Stimulated activated CD4-positive, alpha-beta T cell treated with anti-CD3 and anti-CD28 coated beads, Interleukin-1b, Interleukin-23, amount 100 ng/mL, for 4 hours (primary cell): ENCODE measurements at places on chromosomes 5 and 9.
A peak's percentile ranks its signal among the peaks of the same experiment; 100 is the strongest.

GRCh38 chr9:115764645-115765044 lies 388.9 kb upstream of the PAPPA start:
- no peak for DNase-seq

DNA sequence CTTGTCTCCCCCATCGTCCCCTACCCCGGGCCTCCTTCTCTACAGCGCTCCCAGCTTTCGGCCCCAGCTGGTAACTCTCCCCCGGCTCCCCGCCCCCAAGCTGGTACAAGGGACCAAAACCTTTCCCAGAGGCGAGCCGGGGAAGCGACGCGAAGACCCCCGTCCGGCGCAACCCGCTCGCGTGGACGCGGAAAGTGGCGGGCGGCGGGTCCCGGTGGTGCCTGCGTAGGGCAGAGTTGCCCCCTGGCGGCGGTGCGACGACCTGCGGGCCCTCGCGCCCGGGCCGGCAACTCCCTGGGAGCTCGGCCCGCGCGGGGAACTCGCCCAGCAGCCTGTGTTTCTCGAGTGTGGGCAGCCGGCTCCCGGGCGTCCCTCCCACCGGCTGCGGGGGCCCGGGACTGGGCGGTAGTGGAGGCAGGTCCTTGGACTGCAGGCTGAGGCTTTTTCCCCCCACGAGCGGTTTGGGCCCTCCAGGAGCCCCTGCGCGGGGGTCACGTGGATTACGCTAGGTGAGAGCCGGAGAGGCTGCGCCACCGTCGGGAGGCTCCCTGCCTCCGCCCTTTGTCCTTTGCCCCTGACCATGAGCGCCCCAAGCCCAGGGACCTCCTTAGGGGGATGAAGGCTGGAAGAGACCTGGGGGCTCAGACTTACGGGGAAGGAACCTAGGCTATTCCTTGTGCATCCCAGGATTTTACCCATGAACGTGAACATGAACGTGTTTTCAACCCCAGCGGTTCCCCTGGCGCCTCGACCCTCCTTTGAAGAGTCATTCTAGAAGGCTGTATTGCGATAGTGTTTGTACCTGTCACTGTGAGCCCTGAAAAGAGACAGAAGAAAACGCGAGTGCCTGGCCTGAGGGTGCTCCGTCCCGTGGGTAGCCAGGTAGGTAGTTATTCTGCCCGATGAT lies 2.9 kb upstream of the FOXD1 start:
- DNase-seq: peak; percentile 69

GRCh38 chr9:88953381-88954029 lies 37.8 kb upstream of the S1PR3 start:
- DNase-seq: no peak

DNA sequence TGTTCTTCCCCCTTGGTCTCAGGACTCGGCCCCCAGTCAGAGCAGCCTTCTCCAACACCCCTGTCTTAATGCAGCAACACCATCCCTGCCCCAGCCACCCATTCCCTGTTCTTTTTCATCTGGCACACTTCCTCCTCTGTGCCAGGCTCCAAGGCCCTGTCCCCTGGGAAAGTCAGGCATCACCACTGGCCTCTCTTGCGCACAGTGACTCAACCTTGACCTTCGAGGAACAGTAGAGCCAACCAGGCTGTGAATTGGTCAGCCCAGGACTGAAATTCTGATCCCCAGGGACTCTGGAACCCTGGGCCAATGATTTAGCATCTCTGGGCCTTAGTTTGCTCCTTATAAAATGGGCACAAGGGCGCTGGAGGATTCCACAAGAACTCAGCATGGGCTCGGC lies 10.5 kb upstream of the RALGDS start:
- no peak for DNase-seq

GRCh38 chr5:91851670-91852069 lies 468.6 kb upstream of the ARRDC3 start:
- DNase-seq: no peak

GRCh38 chr5:102796009-102796408 lies 40.9 kb downstream of the PAM start:
- DNase-seq: no peak

DNA sequence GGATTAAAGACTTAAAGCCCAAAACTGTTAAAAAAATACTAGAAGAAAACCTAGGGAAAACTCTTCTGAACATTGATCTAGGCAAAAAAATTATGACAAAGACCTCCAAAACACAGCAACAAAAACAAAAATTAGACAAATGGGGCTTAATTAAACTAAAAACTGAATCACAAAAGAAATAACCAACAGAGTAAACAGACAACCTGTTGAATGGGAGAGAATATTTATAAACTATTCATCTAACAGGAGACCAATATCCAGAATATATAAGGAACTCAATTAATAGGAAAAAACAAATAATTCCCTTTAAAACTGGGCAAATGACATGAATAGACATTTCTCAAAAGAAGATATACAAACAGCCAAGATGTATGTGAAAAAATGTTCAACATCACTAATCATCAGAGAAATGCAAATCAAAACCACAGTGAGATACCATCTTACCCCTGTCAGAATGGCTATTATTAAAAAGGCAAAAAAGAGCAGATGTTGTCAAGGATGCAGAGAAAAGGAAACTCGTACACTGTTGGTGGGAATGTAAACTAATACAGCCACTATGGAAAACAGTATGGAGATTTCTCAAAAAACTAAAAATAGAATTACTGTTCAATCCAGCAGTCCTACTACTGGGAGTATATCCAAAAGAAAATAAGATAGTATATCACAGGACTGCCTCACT lies 50.2 kb upstream of the TLX3 start:
- DNase-seq: no peak

GRCh38 chr9:30628915-30629567 lies 1755.4 kb upstream of the ACO1 start:
- no peak for DNase-seq

DNA sequence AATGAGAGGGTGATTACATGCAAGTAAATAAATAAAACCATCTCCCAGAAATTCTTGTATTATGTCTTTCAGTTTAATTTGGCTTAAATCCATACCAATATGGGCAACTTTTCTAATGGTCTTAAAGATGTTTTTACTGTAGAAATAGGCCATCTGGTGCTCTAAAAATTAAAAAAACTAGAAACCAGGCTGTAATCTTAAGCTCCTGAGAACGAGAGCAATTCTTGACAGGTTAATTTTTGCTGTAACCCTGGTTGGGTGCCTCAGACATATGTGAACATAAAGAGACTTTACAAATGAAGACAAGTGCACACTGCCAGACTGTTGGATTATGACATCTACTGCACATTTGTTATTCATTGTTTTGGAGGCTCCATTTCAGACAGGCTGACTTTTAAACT lies 246.8 kb upstream of the DAB2 start:
- DNase-seq: no peak

- no peak for DNase-seq
These were observed 21.4 kb downstream of the ZNF608 start for GRCh38 chr5:124725040-124725434.
